ENCODE measurements at places on chromosomes 3 and 15.

DNA sequence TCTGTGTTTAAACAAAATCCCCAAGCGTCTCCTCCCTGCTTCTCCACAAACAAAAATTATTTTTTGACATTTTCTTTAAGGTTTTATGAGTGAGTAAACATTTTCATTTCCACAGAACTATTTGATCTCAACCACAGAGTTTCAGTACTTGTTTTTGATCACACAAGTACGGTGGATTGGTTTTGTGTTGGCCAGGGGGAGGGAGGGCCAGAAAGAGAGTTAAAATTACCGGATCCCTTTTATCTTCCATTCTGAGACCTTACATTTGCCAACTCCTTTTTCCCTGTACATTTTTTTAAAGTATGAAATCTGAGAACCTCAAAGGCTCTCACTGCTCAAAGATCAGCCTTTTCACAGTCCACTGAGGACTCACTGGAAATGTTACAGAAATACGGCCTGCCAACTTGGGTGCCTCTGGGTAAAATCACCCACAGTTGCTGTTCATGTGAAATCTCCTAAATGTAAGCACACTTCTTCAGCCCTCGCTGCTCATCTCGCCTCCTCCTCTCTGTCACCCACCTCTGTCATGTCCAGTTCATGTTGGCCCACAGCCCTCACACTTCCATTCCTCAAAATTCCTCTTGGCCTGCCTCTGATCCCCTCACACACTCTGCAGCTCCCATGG, 1.7 kb downstream of the HOMER2 start:
- no peak for DNase-seq

- no peak for DNase-seq
These were observed 1.0 kb downstream of the NGRN start for GRCh38 chr15:90266485-90266884.

- no peak for DNase-seq
These were observed 59.4 kb downstream of the CLASP2 start for GRCh38 chr3:33658621-33658990.

DNA sequence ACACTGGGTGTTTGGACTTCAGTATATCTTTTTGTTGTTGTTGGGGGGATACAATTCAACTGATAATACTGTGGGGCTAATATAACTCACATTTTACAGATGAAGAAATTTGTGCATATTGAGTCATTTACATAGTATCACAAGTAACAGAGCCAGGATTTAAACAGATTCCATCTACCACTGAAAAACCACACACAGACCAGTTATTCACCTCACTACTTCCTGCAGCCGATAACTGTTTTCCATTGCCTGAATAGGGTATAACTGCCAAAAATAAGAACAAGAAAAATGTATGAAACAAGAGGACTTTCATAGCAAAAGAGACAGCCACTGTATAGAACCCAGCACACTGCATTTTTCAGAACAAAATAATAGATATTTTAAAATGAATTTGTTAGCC, 215.8 kb upstream of the CNTN6 start:
- no peak for DNase-seq

GRCh38 chr3:59731943-59732342, 682.1 kb upstream of the CFAP20DC start:
- no peak for DNase-seq

All from neuronal stem cell (in vitro differentiated cells).